Hair follicle dermal papilla cell (primary cell): ENCODE measurements at places on chromosomes 11 and 22. TPM values are rescaled to one million over a fixed set of nuclear protein-coding genes. Genes with fewer than 3 reads are reported as not detected.

Gene HBG1
- total RNA-seq = not detected in 2 replicates

Gene DDX6
- 160 and 166 TPM in 2 replicates for total RNA-seq

Gene CALCA
- 0.16 TPM in 1 of 2 replicates, not detected in the other for total RNA-seq

Gene MS4A4E
- not detected in 2 replicates for total RNA-seq

Gene CXCR5
- not detected in 2 replicates for total RNA-seq
